Stimulated activated CD4-positive, alpha-beta T cell treated with anti-CD3 and anti-CD28 coated beads, Interleukin-1b, Interleukin-23, amount 100 ng/mL, for 1 hour (primary cell): ENCODE measurements at places on chromosomes 3 and 15.

DNA sequence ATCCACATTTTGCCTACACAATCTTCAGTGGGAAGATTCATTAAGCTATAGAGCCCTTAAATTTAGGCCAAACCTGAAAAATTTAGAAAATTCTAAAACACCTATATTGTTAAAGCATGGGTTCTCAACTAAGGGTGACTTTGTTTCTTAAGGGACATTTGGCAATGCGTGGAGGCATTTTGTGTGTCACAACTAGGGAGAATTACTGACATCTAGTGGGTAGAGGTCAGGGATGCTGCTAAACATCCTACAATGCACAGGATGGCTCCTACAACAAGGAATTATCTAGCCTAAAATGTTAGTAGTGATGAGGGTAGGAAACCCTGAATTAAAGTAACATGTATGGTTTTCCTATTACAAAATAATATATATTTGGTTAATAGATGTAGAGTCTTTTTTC is 55.8 kb downstream of the TBC1D5 start:
- DNase-seq, result no peak

GRCh38 chr15:32030795-32031194 is 480 bp downstream of the CHRNA7 start:
- DNase-seq, result no peak

- DNase-seq, result no peak
These were observed 165.2 kb upstream of the UMPS start for GRCh38 chr3:124565013-124565412.

- no peak for DNase-seq
These were observed 4.1 kb upstream of the CLASP2 start for GRCh38 chr3:33722191-33722590.

DNA sequence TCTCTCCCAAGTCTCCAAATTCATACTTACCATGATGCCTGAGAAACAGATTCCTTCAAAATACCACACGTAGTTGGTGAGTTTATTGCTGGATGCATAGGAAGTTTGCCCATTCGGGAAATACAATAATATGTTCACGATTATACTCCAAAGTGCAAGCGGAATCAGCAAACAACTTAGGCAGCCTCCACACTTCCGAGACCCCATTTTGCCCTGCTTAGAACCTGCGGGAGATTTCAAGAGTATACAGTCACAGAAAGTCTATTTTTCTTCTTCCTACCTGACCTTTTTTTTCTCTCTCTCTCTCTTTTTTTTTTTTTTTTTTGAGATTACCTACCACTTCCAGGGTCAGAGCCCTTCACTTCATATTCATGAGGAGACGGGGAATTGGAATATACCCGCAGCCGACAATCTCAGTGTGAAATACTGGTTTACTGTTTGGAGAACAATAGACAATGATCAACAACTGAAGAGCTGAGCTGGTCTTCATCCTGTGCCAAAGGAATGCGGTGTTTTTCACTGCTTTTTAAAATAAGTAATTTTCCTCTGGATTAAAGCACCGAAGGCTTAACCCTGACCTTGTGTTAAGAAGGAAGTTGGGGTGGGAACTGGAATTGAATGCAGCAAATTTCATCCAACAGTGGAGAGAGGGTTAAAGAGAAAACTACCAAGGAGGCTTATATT is at the start of gene TM4SF18:
TM4SF18 (minus strand) TSS at position 461 of the 684 bp plus-strand sequence; CDS start at position 207, 254 bp downstream.
- DNase-seq, result no peak

DNA sequence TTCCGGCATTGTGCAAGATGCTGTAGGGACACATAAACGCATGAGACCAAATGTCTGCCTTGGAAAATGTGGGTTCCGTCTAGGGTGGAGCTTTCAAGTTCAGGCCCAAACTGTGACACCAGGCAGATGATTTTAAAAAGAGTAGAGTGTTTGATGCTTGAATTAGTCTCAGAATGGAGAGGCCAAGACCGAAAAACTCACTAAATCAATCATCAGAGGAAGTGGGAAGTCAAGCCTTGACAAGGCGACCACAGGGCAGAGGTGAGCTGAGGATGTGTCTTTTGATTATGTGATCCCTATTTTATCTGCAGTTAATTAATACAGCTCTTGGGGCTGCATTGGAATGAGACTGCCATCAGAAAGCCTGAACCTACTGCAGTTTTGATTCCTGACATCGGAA is 275.4 kb downstream of the ABHD5 start:
- DNase-seq, result no peak

- no peak for DNase-seq
These were observed 142.8 kb downstream of the OCA2 start for GRCh38 chr15:27956285-27956684.

DNA sequence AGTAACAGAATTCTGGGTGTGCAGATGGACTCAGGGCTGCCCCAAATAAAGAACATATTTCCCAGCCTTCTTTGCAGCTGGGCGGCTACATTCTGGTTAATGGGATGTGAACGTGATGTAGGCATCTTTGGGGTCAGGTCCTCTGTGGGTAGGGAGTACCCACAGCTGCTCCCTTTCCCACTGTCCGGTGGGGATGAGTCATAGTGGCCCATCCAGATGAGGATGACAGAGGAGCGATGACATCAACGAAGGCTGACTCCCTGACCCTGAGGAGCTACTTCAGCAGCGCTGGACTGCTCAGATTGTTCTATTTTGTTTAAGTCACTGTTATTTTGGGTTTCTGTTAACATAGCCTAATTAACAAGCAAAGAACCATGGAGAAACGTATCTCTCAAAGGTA is 38.0 kb downstream of the SRPRB start:
- no peak for DNase-seq

DNA sequence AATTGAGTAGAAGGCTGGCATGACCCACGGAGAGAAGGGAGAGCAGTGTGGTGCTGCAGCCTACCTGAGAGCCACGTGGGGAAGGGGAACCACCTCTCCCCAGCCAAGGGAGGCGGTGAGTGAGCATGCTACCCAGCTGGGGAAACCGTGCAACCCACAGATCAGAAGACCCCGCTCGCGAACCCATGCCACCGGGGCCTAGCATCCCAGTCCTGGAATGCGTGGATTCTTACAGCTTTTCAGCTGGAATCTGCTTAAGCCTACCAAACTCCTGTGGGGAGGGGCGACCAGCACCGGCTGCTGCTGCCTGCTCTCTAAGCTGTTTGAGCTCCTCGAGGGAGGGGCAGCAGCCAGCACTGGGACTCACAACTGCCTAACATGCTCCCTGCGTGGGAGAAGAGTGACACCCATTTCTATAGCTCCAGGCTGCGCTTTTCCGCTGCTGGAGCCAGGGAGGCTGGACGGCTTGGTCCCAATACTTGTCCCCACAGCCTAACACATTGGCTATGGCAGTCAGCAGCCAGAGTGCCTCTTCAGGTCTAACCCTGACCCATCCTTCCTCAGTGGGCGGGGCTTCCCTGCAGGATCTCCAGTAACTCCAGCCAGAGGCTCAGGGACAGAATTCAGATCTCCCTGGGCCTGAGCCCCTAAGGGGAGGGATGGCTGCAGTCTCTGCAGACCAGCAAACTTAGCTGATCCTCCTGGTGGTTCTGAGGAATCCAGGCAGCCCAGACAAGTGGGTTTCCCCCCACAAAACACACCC is 20.0 kb upstream of the TEX55 start:
- DNase-seq, result no peak

GRCh38 chr15:64092075-64092820 is 1.4 kb downstream of the CIAO2A start:
- DNase-seq, result no peak

- DNase-seq, result no peak
These were observed 54.2 kb upstream of the CGNL1 start for GRCh38 chr15:57321973-57322601.

- no peak for DNase-seq
These were observed 53.0 kb downstream of the ARHGEF3 start for GRCh38 chr3:56748663-56749231.

DNA sequence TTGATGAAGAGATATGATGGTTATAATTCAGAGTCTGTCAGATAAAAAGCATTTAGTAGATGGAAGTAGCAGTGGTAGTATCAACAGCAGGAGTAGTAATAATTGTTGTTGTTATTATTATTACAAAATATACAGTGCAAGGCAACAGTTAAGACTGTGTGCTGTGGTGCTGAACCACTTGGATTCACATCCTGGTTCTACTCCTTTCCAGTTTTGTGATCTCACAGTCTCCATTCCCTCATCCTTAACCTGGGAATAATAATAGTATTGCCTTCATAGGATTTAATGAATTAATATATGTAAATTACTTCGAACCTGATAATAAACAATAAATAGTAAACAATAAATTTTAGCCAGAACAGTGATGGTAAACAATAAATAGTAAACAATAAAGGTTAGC is 37.1 kb upstream of the TSC22D2 start:
- DNase-seq, result no peak

- no peak for DNase-seq
These were observed 37.6 kb downstream of the ZNF148 start for GRCh38 chr3:125337506-125337905.

- no peak for DNase-seq
These were observed 19.3 kb downstream of the TNFAIP8L3 start for GRCh38 chr15:51075364-51075763.

DNA sequence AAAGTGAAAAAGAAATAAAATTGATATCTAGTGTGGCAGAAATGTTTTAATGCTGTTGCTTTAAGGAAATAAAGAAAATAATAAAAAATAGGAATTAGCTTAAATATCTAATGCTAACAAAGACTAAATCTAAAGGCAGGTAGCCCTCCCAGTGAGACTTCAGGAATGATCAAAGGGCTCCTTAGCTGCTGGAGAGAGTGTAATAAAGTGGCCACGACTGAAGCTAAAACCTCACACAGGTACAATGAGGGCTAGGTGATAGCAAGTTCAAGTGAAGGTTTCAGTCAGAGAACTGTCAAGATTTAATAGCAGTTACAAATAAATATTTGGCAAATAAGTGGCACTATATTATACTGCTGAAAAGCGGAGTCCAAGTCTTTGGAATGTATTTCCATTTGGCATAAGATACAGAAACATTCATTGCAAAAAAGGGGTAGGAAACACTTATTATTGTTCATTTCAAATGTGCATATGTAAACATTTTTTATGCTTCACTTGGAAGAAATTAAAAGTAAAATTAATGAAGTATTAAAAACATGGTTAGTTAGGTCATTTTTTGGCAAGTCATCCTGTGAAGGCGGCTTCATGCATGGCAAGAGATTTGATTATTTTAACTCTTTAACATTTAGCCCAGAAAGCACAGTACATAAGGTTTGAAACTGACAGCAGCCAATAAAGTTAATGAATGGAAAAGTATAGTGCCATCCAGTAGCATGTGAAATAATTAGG is 168.2 kb downstream of the ECT2 start:
- DNase-seq, result no peak

DNA sequence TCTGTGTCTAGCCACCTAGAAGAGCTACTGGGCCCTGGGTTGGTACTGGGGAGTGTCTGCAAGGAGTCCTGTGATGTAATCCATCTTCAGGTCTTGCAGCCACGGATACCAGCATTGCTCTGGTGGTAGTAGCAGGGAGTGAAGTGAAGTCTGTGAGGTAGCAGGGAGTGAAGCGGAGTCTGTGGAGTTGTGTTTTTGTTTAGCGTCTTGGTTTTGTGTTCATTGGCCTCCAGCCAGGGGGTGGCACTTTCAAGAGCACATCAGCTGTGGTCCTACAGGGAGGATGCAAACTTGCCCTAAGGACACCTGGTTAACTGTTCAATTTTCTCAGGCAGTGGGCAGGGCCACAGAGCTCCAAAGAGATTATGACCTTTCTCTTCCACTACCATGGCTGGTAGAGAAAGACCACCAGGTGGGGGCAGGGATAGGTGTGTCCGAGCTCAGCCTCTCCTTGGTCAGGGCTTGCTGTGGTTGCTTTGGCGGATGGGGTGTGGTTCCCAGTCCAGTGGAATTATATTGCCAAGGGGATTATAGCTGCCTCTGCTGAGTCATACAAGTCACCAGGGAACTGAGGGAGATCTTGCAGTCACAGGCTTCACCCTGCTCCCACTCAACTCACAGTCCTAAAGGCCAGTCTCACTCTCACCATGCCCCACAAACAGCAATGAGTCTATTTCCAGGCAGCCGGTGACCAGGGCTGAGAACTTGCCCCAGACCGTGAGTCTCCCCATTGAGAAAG is 424.7 kb downstream of the ZBBX start:
- no peak for DNase-seq

DNA sequence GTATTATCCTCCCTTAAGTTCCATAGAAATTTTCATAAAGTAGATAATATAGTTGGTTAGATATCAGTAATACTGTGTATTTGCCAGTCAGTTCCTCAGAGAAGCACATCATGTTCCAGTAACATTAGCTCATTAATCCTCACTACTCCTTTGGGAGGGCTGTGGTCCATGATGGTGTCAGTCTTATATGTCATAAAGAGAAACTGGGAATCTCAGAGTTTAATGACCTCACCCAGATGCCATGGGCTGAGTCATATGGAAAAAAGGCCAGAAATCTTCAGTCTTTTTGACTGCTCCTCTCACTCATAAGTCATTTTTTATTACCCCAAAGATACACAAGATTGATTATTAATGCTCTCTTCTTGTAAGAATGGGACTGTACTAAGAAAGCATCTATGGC is 188.6 kb downstream of the CHL1 start:
- DNase-seq, result no peak

DNA sequence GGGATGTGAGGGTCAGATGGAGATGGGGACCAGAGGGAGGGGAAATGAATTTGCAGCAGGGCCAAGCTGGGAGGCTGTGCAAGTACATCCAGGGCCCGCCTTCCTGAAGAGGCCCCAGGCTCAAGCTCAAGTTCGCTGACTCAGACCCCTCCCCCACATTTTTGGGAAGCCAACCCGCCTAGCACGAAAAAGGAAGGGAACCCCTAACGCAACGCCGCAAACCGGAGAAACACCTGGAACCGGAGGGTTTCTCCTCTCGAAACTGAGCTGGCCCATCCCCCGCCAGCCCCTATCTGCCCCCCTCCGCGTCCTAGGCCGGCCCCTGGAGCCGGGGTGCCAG is 624 bp downstream of the AP3B2 start:
- no peak for DNase-seq

- DNase-seq, result no peak
These were observed 45.4 kb upstream of the TMC3 start for GRCh38 chr15:81419332-81419943.

DNA sequence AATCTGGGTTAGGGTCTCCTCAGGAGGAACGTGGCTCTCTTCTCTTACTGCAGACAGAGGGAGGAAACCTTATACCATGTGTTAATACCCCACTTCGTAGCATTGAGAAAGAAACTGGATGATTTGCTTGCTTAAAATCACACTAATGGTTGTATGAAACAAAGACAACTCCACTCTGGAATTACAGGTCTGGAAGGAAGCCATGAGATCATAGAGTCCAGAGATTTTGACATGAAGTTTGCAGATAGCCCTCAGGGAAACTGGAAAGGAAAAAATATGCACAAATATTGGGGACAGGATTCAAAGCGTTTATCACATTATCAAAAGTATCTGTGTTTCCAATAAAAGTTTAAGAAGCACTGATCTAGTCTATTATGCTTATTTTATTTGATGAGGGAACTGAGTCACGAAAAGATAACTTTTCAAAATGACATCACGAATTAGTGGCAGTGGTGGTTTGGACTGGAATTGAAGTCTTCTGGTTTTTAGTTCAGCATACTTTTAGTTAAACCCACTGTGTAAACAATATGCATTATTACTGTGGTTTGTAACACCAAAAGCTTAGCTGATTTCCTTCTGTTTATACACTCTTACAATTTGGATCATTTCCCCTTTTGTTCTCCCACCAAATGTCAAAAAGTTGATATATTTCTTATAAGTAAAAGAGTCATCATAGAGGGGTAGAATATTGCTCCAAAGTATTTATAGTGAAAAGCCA is 16.8 kb downstream of the FGF7 start:
- DNase-seq, result no peak

- DNase-seq, result no peak
These were observed 599.3 kb downstream of the PYDC2 start for GRCh38 chr3:192060160-192060781.
